Activated T-cell treated with anti-CD3 and anti-CD28 coated beads, Interleukin-2, amount 50 U/mL, for 24 hours (primary cell): ENCODE measurements at places on chromosomes 13 and 19.
A peak's percentile ranks its signal among the peaks of the same experiment; 100 is the strongest.

DNA sequence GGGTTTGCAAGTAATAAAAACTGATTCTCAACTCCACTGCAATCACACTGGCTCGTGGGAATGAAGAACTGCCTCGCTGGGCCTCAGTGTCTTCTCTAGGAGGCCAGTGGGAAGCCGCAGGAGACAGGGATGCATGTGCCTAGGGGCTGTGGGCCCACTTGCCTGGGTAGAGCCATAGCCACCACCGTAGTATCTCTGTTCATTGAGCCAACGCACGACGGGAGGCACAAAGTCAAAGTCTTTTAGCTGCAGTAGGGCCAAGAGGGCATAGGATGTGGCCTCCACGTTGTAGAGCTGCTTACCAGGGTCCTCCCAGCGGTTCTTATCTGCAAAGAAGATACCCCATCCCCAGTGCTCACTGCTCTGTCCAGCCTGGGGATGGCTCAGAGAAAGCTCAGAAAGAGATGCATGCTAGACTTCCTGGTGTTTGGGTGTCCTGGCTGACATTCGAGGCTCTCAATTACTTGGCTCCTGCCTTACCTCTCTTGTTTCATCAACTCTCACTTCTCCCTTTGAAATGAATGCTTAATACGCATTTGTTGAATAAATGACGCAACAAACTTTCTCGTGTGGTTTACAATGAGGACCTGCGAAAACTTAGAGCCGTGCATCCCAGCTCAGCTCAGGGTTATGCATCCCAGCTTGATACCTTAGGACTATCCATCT is 16.1 kb upstream of the TNFSF14 start:
- no peak for DNase-seq

GRCh38 chr19:38737281-38737865 is 6.9 kb downstream of the CAPN12 start:
- peak; percentile 37 for DNase-seq

DNA sequence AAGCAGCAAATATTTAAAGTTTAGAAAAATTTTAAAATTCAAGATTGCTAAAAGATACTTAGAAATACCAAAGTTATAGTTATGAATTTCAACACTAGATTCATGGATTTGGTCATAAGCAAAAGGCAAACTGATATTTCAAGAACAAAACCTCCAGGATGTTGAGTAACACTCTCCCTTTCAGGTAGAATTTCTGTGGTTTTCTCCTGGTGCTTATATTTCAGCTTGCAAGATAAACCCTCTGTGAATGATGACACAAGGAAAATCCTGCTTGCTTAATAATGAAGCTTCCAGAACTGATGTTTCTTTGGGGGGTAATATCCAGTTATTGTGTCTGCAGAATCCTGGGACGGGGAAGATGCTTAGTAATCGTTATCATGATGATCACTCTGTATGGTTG is 320.3 kb upstream of the EDNRB start:
- no peak for DNase-seq

- no peak for DNase-seq
Measured at GRCh38 chr19:4043966-4044715, 22.6 kb downstream of the ZBTB7A start.

GRCh38 chr13:112059457-112060281 is 7.3 kb upstream of the SOX1 start:
- DNase-seq = no peak

- peak; percentile 94 for DNase-seq
Measured at GRCh38 chr19:55080968-55081769, 5.5 kb downstream of the EPS8L1 start.

DNA sequence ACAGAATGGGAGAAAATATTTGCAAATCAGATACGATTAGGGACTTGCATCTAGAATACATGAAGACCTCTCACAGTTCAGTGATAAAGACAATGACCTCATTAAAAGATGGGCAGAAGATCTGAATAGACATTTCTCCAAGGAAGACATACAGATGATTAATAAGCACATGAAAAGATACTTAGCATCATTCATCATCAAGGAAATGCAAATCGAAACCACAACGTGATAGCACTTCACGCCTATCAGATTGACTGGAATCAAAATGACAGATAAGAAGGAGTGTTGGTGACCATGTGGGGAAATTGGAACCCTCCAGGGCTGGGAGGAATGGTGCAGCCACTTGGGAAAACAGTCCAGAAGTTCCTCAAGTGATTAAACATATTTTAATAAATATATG is 25.8 kb downstream of the CFAP97D2 start:
- DNase-seq = no peak

- no peak for DNase-seq
Measured at GRCh38 chr13:21104199-21105019, 43.0 kb upstream of the LATS2 start.

DNA sequence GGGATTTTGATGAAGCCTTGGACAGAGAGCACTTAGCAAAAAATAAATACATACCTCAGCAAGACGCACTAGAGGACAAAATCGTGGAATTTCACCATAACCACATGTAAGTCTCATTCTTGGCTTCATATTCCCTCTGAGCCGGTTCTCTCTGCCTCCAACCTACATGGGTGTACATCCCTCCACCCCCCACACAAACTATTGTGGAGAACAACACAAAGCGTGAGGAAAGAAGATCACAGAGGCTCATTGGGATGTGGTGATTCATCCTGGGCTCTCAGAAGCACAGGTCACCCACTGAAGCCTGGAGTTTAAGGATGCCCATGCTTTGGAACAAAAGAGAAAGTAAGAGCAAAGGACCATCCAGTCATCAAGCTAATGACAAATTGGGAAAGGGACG is 192.2 kb downstream of the STK24 start:
- no peak for DNase-seq

DNA sequence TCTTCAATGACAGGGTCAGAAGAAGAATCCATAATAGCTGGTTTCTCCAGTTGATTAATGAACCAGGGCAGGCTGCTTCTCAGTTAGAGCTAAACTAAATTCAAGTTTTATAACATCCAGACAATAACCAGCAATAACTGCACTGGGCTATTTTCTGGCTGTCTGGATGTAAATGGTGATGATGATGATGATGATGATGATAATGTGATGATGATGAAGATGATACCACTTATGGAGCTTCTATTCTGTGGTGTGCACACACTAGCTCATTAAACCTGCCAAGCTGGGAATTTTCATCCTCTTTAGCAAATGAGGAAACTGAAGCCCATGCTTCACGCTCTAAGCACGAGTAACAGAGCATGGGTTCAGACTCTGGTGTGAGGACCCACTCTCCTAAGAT is 132.2 kb downstream of the OXGR1 start:
- DNase-seq = no peak

- DNase-seq = no peak
Measured at GRCh38 chr13:92825938-92826596, 400.5 kb upstream of the GPC6 start.

- no peak for DNase-seq
Measured at GRCh38 chr13:72530471-72530870, 197.0 kb downstream of the MZT1 start.

GRCh38 chr19:3586707-3587346 is 1.5 kb downstream of the GIPC3 start:
- DNase-seq = no peak

GRCh38 chr19:17448131-17448967 is at the start of gene TMEM221:
TMEM221 (minus strand) TSS chr19:17448668; CDS start chr19:17448462, 206 bp downstream.
- DNase-seq = peak; percentile 65

DNA sequence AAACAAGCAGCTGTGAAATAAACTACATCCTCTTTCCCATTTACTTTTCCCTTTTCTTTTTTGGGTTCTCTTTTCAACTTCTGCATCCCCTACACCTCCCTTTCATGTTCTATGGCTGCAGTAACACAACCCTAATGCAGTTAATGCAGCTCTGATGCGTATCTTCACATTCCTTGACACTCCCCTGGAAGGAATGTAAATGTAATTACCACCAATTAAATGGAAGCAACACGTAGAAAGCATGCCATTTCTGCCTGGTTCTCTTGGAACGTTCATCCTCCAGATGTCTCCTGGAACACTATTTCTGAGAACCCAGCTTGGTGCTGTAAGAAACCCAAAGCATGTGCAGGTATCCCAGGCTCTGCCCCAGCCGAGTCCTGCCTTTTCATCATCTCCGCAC is 166.8 kb upstream of the FREM2 start:
- no peak for DNase-seq
